T-helper 17 cell (primary cell): ENCODE measurements at places on chromosomes 3 and 15.

GRCh38 chr3:12507591-12508281 is 23.5 kb downstream of the TSEN2 start:
- DNase-seq = no peak

DNA sequence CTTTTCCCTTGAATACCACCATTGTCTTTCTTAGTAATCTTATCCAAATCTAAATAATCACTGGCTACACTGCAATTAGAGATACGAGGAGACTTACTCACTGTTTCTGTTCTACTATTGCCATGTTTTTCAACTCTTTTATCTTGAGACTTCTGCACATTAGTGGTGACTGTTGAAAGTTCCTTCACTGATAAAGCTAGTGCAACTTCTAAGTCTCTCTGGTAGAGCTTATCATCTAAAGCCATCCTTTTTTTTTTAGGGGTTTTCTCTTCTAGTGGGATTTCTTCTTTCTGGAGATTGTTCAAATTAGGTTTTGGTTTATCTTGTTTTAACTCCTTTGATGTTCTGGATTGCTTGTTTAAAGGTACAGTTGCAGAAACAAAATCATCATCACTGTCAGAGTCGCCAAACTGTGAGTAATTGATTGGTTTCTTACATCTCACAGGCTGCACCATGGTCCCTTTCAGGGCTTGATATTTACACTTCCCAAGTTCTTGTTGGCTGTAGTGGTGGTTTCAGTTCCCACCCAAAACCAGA is 37.7 kb downstream of the NCK1 start:
- no peak for DNase-seq

DNA sequence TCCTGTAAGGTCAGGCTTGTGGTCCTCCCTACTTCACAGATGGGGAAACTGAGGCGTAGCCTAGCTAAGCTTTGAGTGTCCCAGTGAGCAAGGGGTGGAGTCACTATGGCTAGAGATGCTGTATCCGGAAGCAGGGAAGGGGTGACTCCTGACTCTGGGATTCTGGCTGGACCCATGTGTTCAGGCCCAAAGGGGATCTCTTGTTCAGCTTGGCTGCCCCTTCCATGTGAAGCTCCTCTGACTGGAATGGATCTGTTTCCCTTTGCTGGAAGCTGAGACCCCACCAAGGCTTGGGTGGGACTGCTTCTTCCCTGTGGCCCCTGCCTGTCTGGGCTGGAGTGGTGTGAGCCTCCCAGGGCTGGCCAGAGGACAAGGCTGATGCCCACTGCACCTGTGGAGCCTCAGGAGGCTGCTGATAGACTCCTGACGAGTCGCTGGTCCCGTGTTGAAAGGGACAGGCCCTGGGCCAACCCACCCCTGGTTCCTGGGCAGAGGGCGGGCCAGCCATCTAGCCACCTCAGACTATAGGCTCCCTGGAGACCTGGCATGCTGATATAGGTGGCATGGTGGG is 1.0 kb downstream of the MAPKAPK3 start:
- DNase-seq = no peak

GRCh38 chr3:146129750-146130149 is 31.2 kb downstream of the PLOD2 start:
- DNase-seq = no peak

DNA sequence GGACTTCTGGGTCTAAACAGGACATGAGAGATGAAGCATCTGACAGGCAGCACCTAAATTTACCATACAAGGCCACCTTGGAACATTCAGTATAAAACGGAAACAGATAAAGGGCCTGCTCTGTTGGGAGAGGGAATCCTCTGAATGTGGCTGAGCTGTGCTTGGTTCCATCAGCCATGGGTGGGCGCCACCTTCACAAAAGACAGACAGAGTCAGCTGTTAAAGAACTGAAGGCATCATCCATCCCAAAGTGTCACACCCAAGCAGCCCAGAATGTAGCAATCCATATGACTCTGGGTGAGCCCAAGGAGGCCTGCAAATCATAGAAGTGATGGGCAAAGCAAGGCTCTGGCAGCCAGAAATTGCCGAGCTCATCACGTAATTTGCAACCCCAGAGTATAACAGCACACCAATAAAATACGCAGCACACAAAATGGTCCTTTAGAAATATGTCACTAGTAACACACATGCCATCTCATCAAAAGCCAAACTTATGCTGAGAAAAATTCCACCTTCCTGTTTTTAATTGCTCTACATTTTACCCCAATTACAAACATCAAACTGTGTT is 24.8 kb upstream of the RBP1 start:
- DNase-seq = no peak

DNA sequence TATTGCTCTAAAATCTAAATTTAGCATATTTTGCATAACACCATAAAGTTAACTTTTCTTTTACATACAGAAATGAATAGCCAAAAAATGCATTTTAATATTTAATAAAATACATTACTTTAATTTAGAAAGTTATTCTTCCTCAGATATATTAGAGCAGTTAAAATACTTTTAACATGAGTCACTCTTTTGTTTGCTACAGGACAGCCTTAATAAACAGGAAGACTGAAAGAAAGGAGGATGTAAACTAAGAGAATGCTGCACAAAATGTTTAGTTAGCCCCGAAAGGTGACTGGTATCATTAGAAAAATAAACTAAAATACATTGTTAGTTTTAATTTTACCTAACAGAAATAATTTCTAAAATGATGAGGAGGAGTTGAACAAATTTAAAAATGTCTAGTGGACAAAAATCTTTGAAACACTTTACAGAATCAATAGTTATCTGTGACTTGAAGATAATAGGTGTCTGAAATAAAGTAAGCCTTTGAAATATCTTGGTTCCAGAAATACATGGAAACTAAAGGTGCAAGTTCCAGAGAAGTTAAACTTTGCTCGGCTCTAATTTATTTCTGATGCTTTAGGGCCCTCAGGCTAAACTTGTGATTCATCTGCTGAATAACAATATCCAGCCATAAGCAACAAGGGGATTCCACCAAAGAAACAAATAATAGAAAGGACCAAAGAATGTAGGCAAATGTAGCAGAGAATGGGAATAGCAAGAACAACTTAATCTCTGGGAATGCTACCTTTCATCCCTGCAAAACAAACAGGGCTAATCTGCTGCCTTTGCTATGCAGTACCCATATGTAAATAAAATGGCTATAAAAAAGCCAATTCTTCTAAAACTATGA is 138.3 kb upstream of the UBP1 start:
- DNase-seq = no peak

GRCh38 chr3:32508711-32509110 is 6.1 kb upstream of the CMTM6 start:
- DNase-seq = no peak

DNA sequence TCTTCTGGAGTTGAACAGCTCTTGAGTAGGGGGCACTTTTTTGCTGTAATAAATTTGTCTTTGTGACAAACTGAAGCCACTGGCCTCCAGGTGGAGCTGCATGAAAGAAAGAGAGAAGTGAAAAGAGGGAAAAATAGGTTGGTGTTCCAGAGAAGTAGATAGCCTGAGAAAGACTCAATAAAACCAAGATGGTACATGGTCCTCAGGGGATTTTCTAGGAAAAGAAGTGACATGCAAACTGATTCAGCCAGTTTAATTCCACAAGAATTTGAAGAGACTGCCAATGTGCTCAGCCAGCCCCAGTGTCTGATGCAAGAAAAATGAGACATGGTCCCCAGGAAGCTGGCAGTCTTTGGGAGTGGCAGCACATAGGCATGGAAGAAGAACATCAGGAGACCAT is 152.7 kb downstream of the CD47 start:
- no peak for DNase-seq

GRCh38 chr3:191307341-191307740 is 21.9 kb upstream of the CCDC50 start:
- DNase-seq = no peak

- DNase-seq = no peak
These were observed 156.8 kb downstream of the ATP10A start for GRCh38 chr15:25706176-25706955.

GRCh38 chr3:153343988-153344782 is 182.2 kb downstream of the RAP2B start:
- no peak for DNase-seq

DNA sequence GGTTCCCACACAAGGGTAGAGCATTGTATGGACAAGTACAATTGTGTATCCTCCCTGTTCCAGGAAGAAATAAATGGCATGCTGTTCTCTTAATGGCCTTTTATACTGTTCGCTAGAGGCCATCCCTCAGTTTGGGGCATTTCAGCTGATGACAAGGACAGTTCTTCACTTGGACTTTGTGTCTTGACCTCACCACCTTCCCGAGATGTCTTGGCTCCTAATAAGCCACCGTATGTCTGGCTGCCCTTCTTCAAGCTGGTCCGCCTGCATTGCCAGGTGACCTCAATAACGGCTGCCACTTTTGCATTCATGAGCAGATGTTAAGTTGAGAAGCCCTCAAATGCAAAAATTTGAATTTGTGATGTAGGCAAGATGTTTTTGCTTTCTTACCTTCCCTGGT is 24.1 kb downstream of the ZBTB38 start:
- DNase-seq = no peak

DNA sequence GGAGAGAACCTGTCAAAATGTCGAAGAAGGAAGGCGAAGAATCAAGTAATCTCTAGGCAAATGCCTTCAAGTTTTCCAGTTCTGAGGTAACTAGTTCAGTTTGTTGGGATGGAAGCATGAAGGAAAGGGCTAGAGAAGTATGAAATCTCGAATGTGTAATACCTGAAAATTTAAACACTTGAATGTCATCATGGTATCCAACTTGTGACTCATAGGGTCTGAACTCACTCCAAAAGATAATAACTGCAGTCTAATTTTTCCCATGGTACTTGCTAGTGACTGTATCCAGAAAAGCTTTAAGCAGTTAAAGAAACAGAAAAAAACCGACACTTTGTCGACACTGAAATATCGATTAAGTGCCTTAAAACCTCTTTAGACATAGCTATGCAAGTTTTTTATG is 102.9 kb upstream of the CHRM5 start:
- no peak for DNase-seq

DNA sequence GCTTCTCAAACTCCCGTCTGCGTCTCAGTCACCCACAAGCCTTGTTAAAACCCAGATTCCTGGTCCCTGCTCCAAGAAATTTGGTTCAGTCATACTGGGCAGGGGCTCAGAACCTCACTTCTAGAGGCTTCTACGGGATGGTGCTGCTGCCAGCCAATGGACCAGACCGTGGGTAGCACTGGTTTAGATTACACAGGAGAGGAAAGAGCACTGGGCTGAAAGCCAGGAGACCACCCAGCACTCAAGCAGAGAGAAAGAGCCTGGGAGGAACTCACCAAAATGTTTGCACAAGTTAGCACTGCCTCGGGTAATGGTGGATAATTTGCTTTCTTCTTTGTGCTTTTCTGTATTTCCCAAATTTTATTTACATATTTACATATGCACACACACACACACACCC is 46.9 kb upstream of the MUC13 start:
- no peak for DNase-seq

GRCh38 chr3:108486338-108486737 is 24.1 kb downstream of the MYH15 start:
- no peak for DNase-seq

DNA sequence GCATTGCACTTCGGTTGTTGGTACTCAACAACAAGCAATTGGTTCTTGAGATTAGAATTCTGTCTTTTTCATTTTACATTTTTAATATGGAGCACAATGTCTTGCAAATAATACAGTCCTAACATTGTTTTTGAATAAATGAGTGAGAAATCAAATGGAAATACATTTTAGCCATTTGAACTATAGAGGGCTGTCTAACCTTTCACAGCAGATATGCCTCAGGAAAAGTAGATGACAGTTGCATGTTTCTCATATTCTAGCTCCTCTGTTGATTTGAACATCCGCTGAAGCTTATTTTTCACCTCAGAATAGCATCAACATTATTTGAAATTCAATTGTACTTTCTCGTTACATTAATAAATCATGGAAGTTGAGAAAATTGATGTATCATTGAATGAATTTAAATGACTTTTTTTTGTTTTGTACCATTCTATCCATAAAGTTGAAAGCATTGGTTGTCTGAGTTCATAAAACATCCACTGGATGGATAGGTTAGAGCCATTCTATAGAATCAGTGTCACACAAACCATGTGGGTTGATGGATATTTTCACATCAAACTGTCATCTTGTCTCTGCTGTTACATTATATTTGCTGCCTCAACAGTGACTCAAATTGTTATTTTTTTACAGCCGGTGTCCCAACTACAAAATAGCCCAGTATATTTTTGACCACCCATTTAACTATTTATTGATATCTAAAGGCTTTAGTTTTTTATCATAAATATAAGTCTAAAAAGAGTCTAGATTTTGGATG is 928.3 kb downstream of the NSUN3 start:
- no peak for DNase-seq

DNA sequence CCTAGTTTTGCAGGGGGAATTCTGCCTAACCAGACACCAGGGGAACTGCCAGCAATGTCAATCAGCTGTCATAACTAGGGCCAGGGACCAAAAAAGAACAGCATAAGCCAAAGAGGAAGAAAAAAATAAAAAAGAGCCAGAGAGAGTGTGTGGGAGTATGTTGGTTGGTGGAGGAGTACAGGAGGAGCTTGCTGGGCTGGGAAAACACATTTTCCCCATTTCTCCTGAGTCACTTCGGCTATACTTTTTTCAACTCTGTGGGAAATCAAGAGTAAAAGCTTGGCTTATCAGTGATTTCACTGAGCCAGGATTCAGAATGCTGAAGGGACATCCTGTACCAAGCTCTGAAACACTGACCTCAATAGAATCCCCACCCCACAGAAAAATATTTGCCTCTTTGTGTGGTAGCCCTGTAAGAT is 144.7 kb upstream of the DPH6 start:
- no peak for DNase-seq

- no peak for DNase-seq
These were observed 21.7 kb downstream of the TMEM43 start for GRCh38 chr3:14146381-14147065.

DNA sequence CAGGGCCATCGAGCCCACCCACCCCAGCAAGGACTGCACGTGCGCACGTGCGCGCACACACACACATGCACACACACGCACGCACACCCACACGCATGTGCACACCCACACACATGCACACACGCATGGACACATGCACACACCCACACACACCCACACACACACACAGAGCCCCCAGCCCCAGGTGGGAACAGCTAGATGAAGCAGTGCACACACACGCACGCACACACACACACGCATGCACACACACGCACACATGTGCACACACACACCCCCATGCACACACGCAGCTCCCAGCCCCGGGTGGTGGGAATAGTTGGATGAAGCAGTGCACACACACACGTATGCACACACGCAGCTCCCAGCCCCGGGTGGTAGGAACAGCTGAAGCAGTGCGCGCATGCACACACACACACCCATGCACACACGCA is 158.6 kb downstream of the XXYLT1 start:
- no peak for DNase-seq

DNA sequence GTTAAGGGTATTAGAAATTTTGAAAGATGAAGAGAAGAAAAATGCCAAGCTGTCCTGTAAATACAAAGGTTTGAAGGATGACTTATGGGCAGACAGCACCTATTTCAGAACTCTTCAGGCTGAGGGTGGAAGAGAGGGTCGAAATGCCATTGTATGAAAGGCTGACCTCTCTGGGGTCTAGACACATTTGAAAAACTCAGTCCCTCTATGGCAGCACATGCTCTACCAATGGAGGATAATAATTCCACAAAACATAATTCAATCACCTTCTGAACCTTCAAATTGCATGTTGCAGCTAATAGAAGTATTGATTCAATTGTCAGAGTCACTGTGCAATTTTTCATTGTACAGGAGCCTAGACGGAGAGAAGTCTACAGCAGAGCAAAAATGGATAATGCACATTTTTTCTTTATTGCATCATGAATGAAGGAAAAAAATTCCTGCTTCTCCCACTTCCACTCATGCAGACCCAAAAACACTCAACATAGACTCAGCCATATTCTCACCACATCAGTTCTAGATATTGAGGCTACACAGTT is 569.1 kb downstream of the TBL1XR1 start:
- DNase-seq = no peak
